ENCODE measurements at places on chromosomes 7 and 10.

DNA sequence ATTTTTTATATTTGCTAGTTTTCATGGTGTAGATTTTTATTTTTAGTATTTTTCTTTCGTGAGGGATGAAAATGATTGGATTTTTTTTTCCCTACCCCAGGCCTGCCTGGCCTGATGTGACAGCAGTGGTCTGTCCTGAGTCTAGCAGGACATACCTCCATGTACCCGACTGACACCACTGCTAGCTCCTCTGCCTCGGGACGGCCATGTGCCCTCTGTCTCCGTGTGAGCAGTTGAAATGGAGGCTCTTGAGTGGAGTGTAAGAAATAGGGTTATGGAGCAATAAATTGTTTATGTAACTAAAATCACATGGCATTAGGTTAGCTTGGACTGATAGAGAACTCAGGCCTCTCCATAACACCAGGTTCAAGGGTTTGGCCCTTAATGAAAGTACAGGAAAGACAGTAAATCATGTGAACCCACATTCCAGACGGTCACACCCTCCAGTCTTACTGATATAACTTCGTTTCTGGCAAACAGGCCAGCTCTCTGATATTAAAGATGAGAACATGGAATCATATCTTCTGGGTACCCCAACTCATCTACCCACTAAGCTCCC lies 734.1 kb downstream of the KCNMA1 start:
- no peak for DNase-seq

DNA sequence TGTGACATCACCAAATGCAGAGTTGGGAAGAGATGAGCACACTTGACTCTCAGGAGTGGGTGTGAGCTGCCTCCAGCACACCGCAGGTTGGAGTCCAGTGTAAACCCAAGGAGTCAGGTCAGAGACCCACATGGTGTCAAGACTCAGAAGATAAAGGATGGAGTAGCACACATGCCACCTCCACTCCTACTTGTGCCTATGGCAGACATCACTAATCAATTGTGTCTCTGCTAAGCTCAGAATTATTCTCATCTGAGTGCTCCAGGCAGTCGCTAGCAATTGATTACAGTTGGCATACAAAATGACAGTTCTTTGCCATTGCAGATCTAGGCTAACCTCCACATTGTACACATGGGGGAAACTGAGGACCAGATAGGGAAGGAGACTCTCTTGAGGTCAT lies 187.1 kb downstream of the RPS24 start:
- DNase-seq = no peak

GRCh38 chr10:50345545-50345944 lies 94.2 kb upstream of the ASAH2 start:
- no peak for DNase-seq

- no peak for DNase-seq
Measured at GRCh38 chr10:11150231-11150731, 132.6 kb downstream of the CELF2 start.

- DNase-seq = no peak
Measured at GRCh38 chr7:104130726-104131125, 77.1 kb downstream of the ORC5 start.

DNA sequence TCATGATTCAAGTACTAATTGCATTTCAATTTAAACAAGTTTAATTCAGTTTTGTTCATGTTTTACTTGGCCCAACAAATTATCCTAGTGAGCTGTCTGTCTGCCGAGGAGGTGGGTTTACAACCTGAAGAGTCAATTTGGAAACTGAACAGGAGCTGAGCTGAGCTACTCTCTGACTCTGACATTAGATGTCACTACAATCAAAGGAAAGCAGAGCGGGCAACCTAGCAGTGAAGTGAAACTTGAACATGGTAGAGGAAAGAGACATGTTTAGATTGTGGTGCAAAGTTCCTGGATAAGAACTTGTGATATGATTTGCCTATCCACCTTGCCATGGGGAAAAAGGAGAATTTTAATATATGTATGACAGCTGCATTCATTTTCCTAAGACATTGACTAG lies 9.6 kb upstream of the AGR3 start:
- peak; percentile 53 for DNase-seq

GRCh38 chr10:121490871-121491519 lies 107.2 kb downstream of the FGFR2 start:
- DNase-seq = no peak

- DNase-seq = no peak
Measured at GRCh38 chr10:48525113-48525512, 79.8 kb downstream of the ARHGAP22 start.

GRCh38 chr7:18040196-18040595 lies 12.6 kb upstream of the PRPS1L1 start:
- no peak for DNase-seq

DNA sequence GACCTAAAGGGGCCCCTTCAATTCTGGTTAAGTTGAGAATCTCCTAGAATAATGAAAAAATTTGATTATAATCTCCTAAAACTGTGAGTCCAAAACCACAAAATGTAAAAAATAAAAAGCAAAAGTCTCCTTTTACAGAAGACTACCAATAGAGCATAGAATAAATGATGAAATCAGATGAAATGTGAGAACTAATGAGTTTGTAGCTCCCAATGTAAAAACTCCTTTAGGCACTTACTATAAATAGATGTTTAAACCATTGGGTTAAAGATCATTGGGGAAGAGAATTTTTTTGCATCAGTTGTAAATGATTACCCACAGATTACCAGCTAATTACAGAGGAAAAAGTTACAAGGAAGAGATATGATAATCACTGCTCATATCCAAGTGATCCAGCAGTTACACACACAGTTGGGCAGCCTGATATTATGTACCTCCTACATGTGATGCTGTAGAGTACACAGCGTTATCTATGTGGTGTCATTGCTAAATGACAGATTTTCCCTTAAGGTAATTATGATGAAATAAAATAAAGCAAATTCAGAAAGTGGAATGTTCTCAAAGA lies 282.7 kb upstream of the SEMA3D start:
- DNase-seq = no peak

Data from urinary bladder (tissue), 4 donors.